Left lung (tissue), 14 donors: ENCODE measurements at places on chromosomes 3 and 15. TPM values are rescaled to one million over a fixed set of nuclear protein-coding genes. Genes with fewer than 3 reads are reported as not detected.

Gene GLCE
- polyA plus RNA-seq = 61.3 TPM

Gene KBTBD8
- 1.5 TPM for polyA plus RNA-seq

Gene SLC6A11
- not detected for polyA plus RNA-seq

Gene CHSY1
- polyA plus RNA-seq = 51.8 TPM

Gene MRPL3
- polyA plus RNA-seq = 78.0 TPM

Gene SCAANT1
- polyA plus RNA-seq = 2.0 TPM

Gene UACA
- 85.3 TPM for polyA plus RNA-seq

Gene CFAP100
- 1.7 TPM for polyA plus RNA-seq

Gene TUSC7
- not detected for polyA plus RNA-seq

Gene MAP1A
- 9.0 TPM for polyA plus RNA-seq

Gene GAP43
- polyA plus RNA-seq = 0.41 TPM
